ENCODE measurements at places on chromosomes 2 and 18.

DNA sequence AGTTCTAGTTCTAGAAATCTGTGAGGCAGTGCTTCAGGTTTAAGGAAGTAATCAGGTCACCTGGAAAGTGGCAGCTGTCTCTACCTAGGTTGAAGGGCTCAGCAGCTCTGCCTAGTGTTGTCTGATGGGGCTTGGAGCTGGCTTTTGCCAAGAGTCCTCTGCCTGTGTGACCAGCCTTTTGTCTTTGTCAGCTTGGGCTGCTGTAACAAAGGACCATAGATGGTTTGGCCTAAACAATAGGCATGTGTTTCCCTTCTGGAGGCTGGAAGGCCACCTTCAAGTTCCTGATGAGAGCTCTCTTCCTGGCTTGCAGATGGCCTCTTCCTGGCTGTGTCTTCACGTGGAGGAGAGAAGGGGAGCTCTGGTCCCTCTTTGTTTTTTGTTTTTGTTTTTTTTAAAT lies 13.3 kb downstream of the UBE2F start:
- DNase-seq: no peak
- H3K4me3 ChIP-seq: no peak overlapping the region
- H3K27ac ChIP-seq: no peak overlapping the region
- peaks cover 29% of the 10 kb centered on the region for H3K4me1 ChIP-seq
- H3K27me3 ChIP-seq: no peaks in the 10 kb centered on the region

DNA sequence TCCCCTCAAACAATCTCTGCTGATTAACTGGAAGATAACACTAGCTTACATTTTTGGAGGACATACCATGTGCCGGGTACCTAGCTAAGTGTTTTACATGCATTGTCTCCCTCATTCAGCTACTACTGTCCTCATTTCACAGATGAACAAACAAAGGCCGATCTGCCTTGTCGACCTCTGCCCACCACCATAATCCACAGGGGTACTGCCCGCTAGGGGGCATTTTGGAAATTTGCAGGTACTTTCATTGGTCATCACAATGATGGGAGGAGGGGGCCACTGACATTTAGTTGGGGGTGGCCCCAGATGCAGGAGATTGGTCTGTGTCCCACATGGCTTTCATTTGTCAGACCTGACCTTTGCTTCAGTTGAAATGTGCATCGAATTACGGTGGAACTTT lies 3.9 kb upstream of the TMEM163 start:
- peaks cover 11% of the 10 kb centered on the region for H3K27me3 ChIP-seq
- H3K4me1 ChIP-seq: peaks cover 7% of the 10 kb centered on the region
- H3K36me3 ChIP-seq: no peaks in the 10 kb centered on the region
- H3K27ac ChIP-seq: no peak overlapping the region

DNA sequence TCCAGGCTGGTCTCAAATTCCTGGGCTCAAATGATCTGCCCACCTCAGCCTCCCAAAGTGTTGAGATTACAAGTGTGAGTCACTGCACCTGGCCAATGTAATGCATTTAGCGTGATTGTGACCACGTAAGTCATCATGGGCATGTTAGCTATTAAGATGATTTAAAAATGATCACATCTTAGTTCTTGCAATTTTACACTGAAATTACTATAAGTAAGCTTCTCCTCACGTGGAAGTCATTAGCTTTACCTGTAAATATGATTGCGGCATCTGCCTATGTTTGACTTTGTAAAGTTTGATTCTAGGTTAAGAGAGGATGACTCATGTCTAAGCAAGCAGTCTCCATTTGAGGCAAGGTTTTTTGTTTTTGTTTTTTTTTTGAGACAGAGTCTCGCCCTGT lies 85.5 kb downstream of the PMAIP1 start:
- H3K27me3 ChIP-seq: no peaks in the 10 kb centered on the region
- H3K4me3 ChIP-seq: no peak overlapping the region
- H3K27ac ChIP-seq: no peak overlapping the region
- no peaks in the 10 kb centered on the region for H3K36me3 ChIP-seq

DNA sequence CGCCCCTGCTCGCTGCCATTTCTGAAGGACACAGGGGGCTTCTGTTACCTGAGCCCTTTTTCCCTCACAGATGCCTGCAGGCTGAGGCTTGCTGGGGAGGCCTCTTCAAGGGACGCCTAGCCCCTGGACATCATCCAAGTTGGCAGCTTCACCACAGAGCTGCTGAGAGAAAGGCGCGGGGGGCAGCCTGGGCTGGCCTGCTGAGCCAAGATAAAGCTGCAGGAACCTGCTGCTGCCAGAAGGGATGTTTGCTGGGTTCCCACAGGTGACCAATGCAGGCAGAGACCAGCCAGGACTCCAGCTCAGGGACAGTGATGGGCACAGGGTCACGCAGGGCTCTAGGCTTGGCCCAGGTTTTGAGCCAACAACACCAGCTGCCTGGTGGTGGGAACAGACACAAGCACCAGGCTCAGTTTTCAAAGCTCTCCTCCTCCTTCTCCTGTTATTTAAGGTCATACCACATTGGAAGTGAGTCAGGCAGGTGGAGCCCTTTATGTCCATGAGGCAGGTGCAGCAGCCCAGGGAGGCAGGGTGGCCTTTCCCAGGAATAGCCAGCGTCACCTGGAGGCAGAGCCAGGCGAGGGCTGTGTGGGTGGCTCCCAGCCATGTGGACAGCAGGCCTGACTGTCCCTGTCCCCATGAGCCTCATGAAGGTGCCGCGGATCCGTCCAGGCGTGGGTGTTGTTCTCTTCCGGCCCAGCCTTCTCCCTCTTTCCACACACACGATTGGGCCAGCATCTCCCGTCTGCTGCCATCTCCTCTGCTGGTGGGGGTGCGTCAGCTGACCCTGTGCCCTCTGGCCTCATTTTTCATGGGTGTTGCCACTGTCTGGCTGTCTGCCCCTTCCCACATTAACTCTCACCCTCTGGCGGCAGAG lies 515.5 kb upstream of the MYT1L start:
- H3K27ac ChIP-seq: no peak overlapping the region
- H3K27me3 ChIP-seq: no peaks in the 10 kb centered on the region
- H3K4me3 ChIP-seq: no peak overlapping the region
- no peak for DNase-seq
- H3K36me3 ChIP-seq: no peaks in the 10 kb centered on the region
- peaks cover 26% of the 10 kb centered on the region for H3K4me1 ChIP-seq

DNA sequence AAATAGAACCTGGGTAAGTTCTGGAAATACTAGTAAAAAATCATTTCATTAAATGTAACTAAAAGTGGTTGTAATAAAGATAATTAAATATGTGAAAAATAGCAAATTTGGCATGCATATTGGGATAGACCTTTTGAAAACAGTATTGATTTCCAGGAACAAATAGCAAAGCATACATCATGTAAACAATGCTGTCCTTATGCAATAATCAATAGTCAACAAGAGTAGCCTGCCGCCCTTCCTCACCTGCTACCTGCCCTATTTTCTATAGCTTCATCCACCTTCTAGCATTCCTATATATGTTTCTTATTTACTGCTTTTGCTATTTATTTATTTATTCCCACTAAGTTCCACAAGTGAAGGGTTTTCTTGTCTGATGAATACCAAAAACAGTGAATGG lies 35.1 kb upstream of the KYNU start:
- DNase-seq: no peak
- H3K27ac ChIP-seq: no peak overlapping the region
- H3K4me1 ChIP-seq: no peaks in the 10 kb centered on the region
- no peaks in the 10 kb centered on the region for H3K27me3 ChIP-seq

- H3K4me3 ChIP-seq: no peak overlapping the region
- DNase-seq: no peak
- no peaks in the 10 kb centered on the region for H3K27me3 ChIP-seq
- H3K27ac ChIP-seq: no peak overlapping the region
- no peaks in the 10 kb centered on the region for H3K4me1 ChIP-seq
Measured at GRCh38 chr2:225590932-225591331, 191.4 kb downstream of the NYAP2 start.

- no peaks in the 10 kb centered on the region for H3K27me3 ChIP-seq
- no peak overlapping the region for H3K4me3 ChIP-seq
- no peak for DNase-seq
- peaks cover 6% of the 10 kb centered on the region for H3K4me1 ChIP-seq
Measured at GRCh38 chr2:70479816-70480215, 73.8 kb downstream of the TGFA start.

- no peak overlapping the region for H3K4me3 ChIP-seq
- H3K4me1 ChIP-seq: peaks cover 5% of the 10 kb centered on the region
- DNase-seq: no peak
- no peak overlapping the region for H3K27ac ChIP-seq
- no peaks in the 10 kb centered on the region for H3K36me3 ChIP-seq
- H3K27me3 ChIP-seq: no peaks in the 10 kb centered on the region
Measured at GRCh38 chr18:3286159-3286558, 24.2 kb downstream of the MYL12B start.

GRCh38 chr2:51953931-51954330 lies 922.0 kb upstream of the NRXN1 start:
- H3K4me3 ChIP-seq: no peak overlapping the region
- H3K4me1 ChIP-seq: no peaks in the 10 kb centered on the region
- DNase-seq: no peak
- H3K27ac ChIP-seq: no peak overlapping the region

GRCh38 chr2:71896385-71897136 lies 251.1 kb downstream of the CYP26B1 start:
- H3K27me3 ChIP-seq: no peaks in the 10 kb centered on the region
- H3K27ac ChIP-seq: no peak overlapping the region
- H3K4me3 ChIP-seq: no peak overlapping the region
- H3K36me3 ChIP-seq: no peaks in the 10 kb centered on the region
- DNase-seq: no peak
- H3K4me1 ChIP-seq: no peaks in the 10 kb centered on the region

- H3K36me3 ChIP-seq: no peaks in the 10 kb centered on the region
- H3K27ac ChIP-seq: no peak overlapping the region
- peaks cover 20% of the 10 kb centered on the region for H3K4me1 ChIP-seq
- DNase-seq: no peak
- H3K27me3 ChIP-seq: no peaks in the 10 kb centered on the region
Measured at GRCh38 chr2:216989340-216990129, 129.7 kb upstream of the TNP1 start.

- H3K4me3 ChIP-seq: no peak overlapping the region
- H3K27ac ChIP-seq: peak overlapping the region; percentile 11
- H3K36me3 ChIP-seq: no peaks in the 10 kb centered on the region
- H3K4me1 ChIP-seq: no peaks in the 10 kb centered on the region
- no peak for DNase-seq
- H3K27me3 ChIP-seq: no peaks in the 10 kb centered on the region
Measured at GRCh38 chr2:134232868-134233727, 20.8 kb upstream of the MGAT5 start.

DNA sequence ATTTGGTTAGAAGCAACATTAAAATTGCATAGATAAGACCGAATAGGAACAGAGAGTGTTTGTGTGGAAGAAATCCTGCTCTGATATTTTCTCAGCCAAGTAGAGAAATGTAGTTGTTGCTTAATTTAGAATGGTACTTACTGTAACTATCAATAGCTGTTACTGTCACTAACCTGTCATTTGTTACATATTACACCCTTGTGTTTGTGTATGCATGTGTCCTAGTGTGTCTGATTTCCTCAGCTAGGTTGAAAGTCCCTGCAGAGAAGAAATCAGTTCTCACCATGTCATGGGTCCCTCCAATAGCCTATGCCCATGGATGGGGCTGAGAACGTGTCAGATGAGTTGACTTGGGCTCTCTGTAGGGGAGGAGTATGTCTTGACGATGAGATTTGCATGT lies 94.4 kb downstream of the SPTBN1 start:
- no peak for DNase-seq
- H3K27me3 ChIP-seq: no peaks in the 10 kb centered on the region
- peaks cover 4% of the 10 kb centered on the region for H3K4me1 ChIP-seq
- no peaks in the 10 kb centered on the region for H3K36me3 ChIP-seq
- no peak overlapping the region for H3K4me3 ChIP-seq

- no peaks in the 10 kb centered on the region for H3K36me3 ChIP-seq
- H3K27me3 ChIP-seq: no peaks in the 10 kb centered on the region
- no peak overlapping the region for H3K27ac ChIP-seq
- H3K4me1 ChIP-seq: no peaks in the 10 kb centered on the region
- no peak for DNase-seq
- no peak overlapping the region for H3K4me3 ChIP-seq
Measured at GRCh38 chr2:196586511-196586991, 53.0 kb upstream of the CCDC150 start.

DNA sequence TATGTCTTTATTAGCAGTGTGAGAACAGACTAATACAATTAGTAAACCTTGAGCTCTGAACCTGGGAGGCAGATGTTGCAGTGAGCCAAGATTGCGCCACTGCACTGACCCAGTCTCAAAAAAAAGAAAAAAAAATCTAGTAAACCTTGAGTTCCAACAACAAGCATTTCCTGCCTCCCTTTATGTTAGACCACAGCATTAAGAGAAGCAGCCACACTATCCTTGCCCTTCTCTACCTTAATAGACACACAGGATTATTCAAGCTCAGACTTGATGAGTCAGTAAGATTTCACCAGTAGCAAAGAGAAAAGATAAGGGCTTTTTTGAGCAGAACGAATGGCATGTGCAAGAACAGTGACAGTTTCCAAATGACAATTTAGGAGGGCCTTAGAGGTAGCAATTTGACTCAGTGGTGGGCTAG lies 18.0 kb upstream of the GLS start:
- no peaks in the 10 kb centered on the region for H3K4me1 ChIP-seq
- H3K27me3 ChIP-seq: no peaks in the 10 kb centered on the region
- H3K4me3 ChIP-seq: no peak overlapping the region
- no peak overlapping the region for H3K27ac ChIP-seq
- H3K36me3 ChIP-seq: no peaks in the 10 kb centered on the region

- H3K4me1 ChIP-seq: no peaks in the 10 kb centered on the region
- no peaks in the 10 kb centered on the region for H3K27me3 ChIP-seq
- no peak for DNase-seq
- H3K36me3 ChIP-seq: no peaks in the 10 kb centered on the region
- H3K4me3 ChIP-seq: no peak overlapping the region
Measured at GRCh38 chr2:36664696-36665076, 31.8 kb upstream of the VIT start.

- no peak for DNase-seq
- H3K4me1 ChIP-seq: no peaks in the 10 kb centered on the region
- H3K27ac ChIP-seq: no peak overlapping the region
- H3K27me3 ChIP-seq: no peaks in the 10 kb centered on the region
- H3K36me3 ChIP-seq: no peaks in the 10 kb centered on the region
- H3K4me3 ChIP-seq: no peak overlapping the region
Measured at GRCh38 chr2:31805688-31806087, 205.1 kb downstream of the MEMO1 start.
